Occipital lobe (tissue), 3 donors: ENCODE measurements at places on chromosomes 11 and 22. TPM values are rescaled to one million over a fixed set of nuclear protein-coding genes. Genes with fewer than 3 reads are reported as not detected.

Gene MPEG1
- total RNA-seq, result 2.8 TPM

Gene PRR14L
- 29.8 TPM for total RNA-seq

Gene CTSW
- total RNA-seq, result not detected

Gene CSNK1E
- total RNA-seq, result 172 TPM

Gene KCNQ1
- total RNA-seq, result 0.31 TPM

Gene PLAAT5
- total RNA-seq, result 3.1 TPM

Gene GSTT2B
- total RNA-seq, result 4.1 TPM
